Chondrocyte (in vitro differentiated cells): ENCODE measurements at places on chromosomes 6 and 20. TPM values are rescaled to one million over a fixed set of nuclear protein-coding genes. Genes with fewer than 3 reads are reported as not detected.

DNA sequence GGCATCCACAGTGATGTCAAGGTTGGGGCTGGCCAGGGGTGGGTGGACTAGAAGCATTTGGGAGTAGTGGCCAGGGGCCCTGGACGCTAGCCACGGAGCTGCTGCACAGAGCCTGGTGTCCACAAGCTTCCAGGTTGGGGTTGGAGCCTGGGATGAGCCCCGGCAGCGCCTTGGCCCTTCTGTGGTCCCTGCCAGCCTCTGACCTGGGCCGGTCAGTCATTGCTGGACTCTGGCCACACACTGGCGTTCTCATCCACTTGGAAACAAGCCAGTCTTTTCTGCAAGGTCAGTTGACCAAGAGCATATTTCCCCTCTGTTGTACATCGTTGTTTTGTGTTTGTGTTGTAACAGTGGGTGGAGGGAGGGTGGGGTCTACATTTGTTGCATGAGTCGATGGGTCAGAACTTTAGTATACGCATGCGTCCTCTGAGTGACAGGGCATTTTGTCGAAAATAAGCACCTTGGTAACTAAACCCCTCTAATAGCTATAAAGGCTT, 8.4 kb downstream of the PSMA7 start:
- no peak for DNase-seq

- no peak for DNase-seq
These were observed 8.8 kb downstream of the CDKAL1 start for GRCh38 chr6:20542927-20543602.

- no peak for DNase-seq
These were observed 30.6 kb downstream of the ZNF311 start for GRCh38 chr6:28974505-28974904.

DNA sequence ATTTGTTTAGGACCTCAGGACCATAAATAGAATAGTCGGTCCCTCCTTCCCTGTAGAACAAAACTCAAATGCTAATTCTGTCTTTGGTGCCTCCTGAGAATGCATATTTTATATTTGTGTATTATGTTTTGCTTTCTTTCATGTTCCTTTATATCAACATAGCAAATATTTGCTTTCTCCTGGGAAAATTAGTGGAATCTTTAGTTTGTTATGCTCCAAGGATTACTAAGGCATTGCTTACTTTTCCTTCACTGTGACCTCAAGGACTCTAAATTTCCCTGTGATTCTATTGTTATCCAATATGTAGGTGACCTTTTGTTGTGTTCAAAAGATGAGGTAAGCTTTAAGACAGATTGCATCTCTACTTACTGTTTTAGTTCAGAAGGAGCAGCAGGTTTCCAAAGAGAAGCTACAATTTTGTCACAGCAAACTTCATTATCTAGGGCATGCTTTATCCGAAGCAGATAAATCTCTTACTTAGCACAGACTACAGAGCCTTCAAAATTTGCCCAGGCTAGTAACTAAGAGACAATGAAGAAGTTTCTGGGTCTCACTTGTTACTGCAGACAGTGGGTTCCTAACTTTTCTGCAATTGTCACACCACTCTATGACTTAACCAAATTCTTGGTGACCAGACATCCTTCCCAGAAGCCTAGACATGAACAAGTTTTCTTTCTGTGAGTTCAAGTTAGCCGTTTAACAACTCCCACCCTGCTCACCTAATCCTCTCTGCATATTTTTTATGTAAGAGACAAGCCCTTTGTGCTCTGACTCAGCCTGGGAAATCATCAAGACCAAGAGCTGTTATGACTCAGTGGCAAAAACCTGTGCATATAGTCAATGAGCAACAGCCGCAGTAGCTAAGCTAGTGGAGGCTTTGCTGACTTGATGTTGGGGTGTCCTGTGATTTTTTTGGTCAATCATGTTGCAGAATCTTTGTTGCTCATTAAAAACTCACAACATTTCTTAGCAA, 378.8 kb downstream of the QKI start:
- DNase-seq, result no peak

DNA sequence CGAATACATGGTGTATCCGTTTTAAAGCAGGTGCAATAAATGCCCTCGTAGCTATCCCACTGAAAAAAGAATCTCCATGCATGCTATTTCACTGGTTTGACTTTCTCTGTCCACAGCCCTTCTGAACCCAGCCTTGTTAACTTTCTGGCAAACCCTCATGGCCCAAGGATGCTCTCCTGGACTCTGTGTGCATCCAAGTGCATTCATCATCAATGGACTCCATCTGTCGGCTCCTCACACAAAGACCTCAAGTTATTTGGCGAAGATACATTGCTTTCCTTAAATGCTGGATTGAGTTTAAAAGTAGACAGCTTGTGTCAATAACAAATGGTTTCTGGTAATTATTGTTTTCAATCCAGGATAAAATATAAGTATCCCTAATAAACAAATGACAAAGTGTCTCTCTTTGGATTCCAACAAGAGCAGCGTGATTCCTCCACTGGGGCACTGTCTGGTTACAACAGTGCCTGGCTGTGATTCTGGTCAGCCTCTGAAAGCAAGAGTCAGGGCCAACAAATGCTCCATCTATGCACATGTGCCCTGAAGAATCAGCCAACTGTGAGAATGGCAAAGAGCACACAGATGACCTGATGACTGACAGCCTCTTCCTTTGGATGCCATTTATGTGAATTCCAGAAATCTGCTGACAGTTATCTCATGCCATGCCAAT, 55.7 kb downstream of the FYN start:
- DNase-seq, result no peak

GRCh38 chr6:39814236-39814635, 22.1 kb downstream of the DAAM2 start:
- no peak for DNase-seq

DNA sequence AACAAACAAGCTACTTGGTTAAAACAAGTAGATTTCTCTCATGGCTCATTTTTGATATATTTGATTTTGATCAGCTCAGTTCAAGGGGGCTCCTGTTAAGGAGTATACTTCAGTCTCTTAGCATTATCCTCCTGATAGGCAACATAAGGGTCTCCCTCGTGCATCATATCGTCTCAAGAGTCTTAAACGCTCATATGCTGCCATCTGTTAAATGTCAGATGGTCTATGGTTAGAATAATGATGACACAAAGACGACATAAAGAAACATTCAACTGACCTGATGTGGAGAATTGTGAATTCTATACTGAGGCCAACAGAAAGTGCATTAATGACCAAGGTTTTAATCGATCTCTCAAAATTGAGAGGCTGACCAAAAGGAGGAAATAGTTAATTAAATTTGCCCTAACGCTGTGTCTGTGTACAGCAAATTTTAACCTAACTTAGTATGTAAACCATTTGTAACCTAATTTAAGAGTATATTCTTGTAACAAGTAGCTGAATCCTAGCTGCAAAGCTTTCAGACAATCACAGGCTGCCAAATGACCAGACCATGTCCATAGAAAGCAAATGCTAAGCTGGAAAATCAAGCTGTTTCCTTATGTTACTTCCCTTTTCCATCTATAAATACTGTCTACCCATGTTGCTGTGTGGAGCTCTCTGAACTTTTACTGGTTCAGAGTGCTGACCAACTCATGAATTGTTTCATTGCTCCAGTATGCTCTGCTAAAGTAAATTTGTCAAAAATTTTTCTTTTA, 1688.5 kb downstream of the GRIK2 start:
- DNase-seq, result no peak

DNA sequence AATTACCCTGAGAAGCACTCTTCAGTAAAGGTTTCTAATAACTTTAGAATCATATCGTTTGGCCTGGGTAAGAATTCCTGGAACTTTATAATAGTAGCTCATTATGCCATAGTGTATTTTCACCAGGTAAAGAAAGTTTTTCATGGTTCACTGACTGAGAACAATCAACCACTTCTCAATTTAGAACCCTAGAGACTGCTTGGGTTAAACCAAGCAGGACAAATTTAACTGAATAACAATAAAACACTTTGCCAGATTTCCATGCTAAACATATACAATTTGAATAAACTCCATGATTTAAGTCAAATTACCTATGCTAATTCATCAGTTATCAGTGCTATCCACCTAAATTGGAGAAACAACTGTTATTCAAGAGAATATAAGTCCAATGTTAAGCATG, 99.4 kb downstream of the PLG start:
- no peak for DNase-seq

DNA sequence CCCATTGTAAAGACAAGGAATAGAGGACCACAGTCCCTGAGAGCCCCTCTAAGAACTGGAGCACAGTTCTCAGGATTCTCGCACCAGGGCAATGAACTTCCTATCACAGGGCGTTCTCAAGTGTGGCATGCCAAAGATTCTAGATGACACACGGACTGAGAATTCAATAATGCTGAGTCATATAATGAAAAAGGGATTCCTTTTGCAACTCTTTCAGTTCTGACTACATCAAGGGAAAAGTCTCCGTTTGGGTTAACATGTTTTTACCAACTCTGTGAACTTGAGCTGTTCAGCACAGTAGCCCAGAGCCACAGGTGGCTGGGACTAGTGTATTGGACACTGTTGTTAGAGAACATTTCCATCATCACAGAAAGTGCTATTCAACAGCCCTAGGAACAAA, 3.4 kb downstream of the MED20 start:
- DNase-seq, result no peak

The PAK5 gene
- total RNA-seq, result not detected in 3 replicates

The SLC22A23 gene
- 10.9 to 36.4 TPM (median 35.8 TPM) in 3 replicates for total RNA-seq

The RIMS1 gene
- 5.7 to 16.6 TPM (median 6.6 TPM) in 3 replicates for total RNA-seq

The ELOVL4 gene
- 4.4 to 6.1 TPM (median 5.7 TPM) in 3 replicates for total RNA-seq

The IMPG1 gene
- total RNA-seq, result not detected in 3 replicates

The THBS2 gene
- total RNA-seq, result 1,244 to 1,906 TPM (median 1,285 TPM) in 3 replicates

The LINC00237 gene
- not detected in 3 replicates for total RNA-seq

The OR12D1 gene
- not detected in 3 replicates for total RNA-seq

The CALHM4 gene
- total RNA-seq, result not detected in 3 replicates

The TRAPPC3L gene
- total RNA-seq, result 0.19 TPM in 1 of 3 replicates, not detected in the others
